Ureter (tissue), 1 donor: ENCODE measurements at places on chromosomes 1 and 21.
A peak's percentile ranks its signal among the peaks of the same experiment; 100 is the strongest.

- DNase-seq, result no peak
These were observed 17.0 kb upstream of the ABCD3 start for GRCh38 chr1:94401206-94401605.

- DNase-seq, result no peak
These were observed 29.9 kb downstream of the FUBP1 start for GRCh38 chr1:77948841-77949424.

DNA sequence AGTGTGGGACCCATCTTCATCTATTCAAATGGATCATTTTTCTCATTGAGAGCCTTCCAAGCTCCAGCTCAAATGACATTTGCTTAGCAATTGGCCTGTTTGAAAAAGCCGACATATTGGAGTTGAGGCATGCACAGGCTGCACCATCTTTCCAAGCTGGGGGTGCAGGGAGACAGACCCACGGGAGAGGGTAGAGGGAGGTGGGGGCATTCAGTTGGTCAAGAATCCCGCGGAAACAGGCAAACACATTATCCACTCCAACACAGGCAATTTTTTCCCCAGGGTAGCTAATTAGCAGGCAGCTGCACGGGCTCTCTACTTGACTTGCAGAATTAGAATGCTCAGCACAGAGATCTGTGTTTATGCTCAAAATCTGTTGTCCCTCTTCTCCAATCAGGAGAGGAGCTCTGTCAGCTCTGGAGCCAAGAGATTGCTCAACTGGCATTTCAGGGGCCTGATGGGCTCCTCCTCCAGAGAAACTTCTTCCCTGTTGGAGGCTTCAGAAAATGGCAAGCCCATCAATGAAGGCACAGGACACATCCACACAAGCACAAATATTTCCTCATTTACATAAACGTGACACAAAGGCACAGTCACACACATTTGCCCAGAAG is 267.8 kb downstream of the FOXD2 start:
- no peak for DNase-seq

GRCh38 chr1:235943581-235944114 is 76.9 kb upstream of the LYST start:
- DNase-seq, result no peak

DNA sequence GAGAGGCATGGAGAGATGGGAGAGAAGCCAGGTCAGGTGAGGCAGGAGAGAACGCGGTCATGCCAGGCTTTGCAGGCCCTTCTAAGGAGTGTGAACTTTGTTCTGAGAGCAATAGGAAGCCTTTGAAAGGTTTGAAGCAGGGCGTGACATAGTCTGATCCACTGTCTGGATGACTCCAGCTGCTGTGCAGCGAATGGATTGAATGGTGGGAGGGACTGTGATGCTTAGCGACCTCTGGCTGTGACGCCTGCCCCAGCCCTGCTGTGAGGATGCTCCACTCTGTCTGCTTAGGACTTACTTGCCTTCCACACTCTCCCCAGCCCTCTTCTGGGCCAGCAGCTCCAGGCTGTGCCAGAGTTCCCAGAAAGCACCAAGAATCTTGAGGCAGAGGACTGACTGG is 41.8 kb upstream of the POU3F1 start:
- DNase-seq, result no peak

GRCh38 chr1:75797273-75797588 is 549 bp downstream of the MSH4 start:
- no peak for DNase-seq

DNA sequence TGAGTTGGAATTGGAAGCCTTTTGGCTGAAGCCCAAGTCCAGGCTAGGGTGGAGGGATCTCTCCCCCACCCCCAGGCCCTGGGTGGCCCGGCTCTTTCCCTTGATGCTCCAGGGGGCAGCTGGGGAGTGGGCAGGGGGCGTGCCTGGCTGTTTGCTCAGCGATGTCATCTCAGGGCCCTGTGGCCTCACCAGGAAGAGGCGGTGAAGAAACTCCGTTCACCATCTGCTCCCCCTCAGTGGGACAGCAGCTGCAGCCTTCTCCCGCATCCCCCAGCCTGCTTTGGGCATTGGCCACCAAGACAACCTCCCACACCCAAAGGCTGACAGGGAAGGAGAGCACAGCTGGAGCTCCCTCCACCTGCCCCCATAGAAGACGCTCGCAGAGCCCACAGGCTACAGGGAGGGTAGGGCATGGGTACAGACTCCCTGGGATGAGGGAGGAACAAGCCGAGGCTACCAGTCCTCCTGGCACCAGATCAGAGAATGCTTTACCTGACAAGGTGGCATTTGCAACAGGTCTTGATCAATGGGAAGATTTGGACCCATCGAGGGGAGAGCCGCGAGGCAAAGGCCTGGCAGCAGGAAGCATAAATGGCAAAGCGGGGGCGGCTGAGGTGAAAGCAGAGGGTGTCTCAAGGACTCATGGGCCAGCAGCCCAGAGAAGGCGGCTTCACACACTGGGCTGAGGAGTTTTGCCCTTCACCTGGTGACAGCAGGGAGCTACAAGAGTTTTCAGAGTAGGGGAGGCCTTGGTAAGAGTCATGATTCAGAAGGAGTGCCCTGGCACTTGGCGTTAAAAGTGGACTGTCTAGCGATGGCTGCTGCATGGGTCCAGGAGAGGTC is 6.5 kb upstream of the GUCA2A start:
- DNase-seq, result no peak

DNA sequence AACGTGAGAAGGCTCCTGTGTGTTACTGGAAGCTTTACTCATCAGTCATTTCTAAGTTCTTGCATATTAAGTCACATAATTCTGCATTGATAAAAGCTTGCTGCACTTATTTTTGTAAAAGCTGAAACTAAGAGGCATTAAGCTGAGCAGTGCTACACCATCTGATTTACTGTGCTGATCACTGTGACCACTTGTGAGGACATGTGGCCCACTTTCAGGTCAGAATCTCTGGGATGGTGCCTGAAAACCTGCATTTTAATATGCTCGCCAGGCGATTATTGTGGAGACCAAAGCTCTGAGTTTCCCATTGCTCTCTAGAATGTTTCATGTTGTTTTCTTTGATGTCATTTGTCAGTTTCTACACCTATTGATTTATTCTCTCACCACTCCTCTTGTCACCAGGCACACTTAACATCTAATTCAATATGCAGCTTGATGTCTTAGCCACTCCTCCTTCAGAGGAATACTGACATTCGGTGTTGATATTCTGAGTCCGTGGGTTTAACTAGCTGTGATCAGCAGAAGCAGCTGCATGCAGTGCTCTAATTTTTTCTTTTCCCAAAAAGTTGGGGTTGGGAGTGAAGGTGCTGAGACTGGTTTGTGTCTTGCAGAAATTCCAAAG is 85.3 kb downstream of the RAVER2 start:
- DNase-seq, result no peak

- DNase-seq, result no peak
These were observed 3.9 kb upstream of the IFFO2 start for GRCh38 chr1:18960409-18960808.

GRCh38 chr1:173161510-173162221 is 45.5 kb downstream of the TNFSF4 start:
- no peak for DNase-seq

DNA sequence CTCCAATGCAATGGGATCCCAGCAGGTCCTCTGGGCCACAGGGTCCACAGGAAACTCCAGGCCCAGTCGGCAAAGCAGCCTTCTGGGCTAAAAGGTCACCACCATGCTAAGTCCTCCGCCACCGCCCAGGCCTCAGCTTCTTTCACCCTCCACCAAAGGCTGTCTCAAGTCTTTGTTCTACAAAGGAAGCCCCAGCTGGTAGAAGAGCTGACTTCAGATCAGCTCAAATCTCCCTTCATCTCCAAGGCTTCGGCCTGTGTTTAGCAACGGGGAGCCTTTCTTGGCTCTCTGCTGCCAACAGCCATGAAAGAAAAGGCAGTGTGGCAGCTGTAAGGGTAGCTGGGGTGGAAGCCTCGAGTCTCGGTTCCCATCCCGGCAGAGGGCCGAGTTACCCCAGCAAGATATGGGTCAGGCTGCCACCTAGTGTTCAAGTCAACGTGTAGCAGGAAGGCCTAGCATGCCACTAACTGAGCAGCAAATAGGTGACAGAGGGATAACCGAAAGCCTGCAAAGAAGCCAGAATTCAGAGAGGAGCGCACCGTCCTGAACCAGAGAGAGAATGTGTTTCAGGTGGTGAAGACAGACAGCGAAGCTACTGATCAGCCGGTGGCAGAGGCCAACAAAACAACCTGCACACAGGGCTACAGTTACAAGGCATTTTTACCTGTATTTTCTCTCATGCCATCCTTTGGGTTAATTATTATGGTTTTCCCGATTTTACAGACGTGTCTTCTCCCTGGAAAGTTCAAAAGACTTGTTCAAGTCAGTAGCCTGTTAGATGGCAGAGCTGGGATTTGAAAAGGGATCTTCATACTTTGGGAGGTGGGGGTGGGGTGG is 26.8 kb upstream of the CRNN start:
- peak; percentile 77 for DNase-seq

GRCh38 chr1:213131851-213132655 is 81.0 kb downstream of the RPS6KC1 start:
- no peak for DNase-seq

GRCh38 chr21:38534591-38534990 is 36.3 kb upstream of the ERG start:
- no peak for DNase-seq

- DNase-seq, result no peak
These were observed 85.5 kb downstream of the PGBD5 start for GRCh38 chr1:230340526-230341161.

- no peak for DNase-seq
These were observed 100.9 kb downstream of the ARHGEF10L start for GRCh38 chr1:17640393-17640792.

- DNase-seq, result no peak
These were observed 27.6 kb downstream of the C1orf216 start for GRCh38 chr1:35691080-35691479.

- DNase-seq, result no peak
These were observed 926 bp upstream of the MRPL55 start for GRCh38 chr1:228109962-228110488.

- no peak for DNase-seq
These were observed 37.4 kb downstream of the DENND1B start for GRCh38 chr1:197737916-197738315.

DNA sequence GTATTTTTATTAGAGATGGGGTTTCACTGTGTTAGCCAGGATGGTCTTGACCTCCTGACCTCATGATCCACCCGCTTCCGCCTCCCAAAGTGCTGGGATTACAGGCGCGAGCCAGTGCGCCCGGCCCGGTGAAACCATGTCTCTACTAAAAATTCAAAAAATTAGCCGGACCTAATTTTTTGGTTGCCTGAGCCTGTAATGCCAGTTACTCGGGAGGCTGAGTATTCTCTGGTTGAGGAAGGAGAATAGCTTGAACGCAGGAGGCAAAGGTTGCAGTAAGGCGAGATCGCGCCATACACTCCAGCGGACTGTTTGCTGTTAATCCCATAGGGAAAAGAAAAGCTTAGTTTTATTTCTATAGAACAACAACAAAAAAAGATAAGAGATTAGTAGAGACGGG is 29.9 kb upstream of the HJV start:
- no peak for DNase-seq

DNA sequence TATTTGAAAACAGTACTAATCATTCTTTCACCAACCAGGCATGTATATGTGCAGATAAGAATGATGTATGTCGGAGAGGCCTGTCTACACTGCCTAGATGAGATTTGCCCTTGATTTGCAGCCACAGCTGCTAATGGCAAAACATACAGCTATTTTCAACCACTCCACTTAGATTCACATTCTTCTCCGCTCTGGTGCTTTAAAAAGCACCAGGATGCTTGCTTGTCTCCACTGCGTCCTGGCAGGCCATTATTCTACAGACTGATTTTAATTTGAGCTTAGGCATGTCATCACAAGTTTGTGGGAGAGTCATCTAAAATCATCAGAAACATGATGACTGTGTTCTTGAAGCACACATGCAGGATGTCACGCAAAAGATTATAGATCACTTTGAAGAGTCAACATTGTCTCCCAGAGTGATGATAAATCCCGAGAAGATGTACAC is 119.0 kb upstream of the NRIP1 start:
- DNase-seq, result no peak

DNA sequence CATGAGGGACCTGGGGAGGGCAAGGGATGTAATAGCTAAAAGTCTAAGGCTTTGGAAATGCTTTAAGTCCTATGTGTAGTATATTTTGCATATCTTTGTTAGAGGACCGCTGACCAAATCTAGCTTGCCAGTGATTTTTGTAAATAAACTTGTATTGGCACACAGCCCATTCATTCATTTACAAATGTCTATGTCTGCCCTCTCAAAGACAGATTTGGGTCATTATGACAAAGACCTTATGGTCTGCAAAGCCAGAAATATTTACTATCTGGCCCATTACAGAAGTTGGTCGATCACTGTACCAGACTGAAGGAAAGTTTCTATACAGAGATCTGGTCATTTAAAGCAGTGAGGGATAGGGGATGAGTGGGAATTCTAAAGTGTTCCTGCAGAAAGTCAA is 120.1 kb upstream of the RAVER2 start:
- no peak for DNase-seq

DNA sequence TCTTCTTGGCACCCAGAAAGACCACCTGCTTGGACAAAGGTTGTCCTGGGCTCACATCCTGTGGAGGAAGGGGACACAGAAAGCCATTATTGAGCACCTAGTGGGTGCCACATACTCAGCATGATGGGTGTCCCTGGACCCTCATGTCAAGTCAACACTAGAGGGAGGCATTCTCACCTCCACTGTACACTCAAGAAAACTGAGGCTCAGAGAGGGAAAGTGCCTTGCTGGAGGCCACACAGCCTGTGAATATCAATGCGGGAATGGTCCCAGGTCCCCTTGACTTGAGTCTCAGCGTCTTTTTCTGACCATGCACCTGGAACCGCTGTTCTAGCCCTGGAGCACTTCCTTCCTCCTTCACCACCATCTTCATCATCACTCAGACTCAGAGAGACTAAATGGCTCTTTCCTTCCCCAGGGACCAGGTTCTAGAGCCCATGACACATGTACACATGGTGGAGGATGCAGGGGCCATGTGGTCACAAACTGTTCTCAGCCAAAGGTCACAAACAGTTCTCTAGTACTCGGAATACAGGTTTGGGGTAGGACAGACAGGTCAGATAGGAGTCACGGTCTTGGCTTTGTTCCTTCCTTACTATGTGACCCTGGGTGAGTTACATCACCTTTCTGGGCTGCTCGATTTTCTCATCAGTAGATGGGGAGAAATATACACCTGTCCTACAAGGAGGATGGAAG is 89.2 kb upstream of the WNT4 start:
- no peak for DNase-seq

GRCh38 chr1:80917225-80917624 is 883.5 kb upstream of the ADGRL2 start:
- DNase-seq, result no peak

DNA sequence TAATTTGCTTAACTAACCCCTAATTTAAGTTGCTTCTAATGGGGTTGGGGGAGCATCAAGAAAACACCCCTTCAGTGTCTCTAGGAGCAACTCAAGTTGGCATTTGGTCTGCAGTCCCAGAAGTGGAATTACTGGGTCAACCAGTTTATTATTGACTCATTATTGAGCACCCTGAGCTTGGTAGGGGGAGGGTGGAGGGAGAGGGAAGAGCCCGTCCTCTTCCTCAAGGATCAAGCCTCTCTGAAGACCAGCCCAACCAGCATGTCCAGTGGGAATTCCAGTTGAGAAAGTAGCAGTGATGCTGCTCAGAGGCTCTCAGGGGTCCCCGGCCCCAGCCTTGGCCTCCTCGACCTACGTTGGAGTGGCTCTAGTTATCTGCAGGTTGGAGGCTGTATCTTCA is 2.1 kb upstream of the PLA2G2F start:
- DNase-seq, result no peak

- DNase-seq, result no peak
These were observed 1.8 kb upstream of the FABP3 start for GRCh38 chr1:31374511-31375196.

GRCh38 chr1:169892927-169893644 is 610 bp downstream of the SCYL3 start:
- peak; percentile 58 for DNase-seq

GRCh38 chr1:206582971-206583706 is 29.1 kb downstream of the EIF2D start:
- no peak for DNase-seq
